Naive thymus-derived CD8-positive, alpha-beta T cell (primary cell): ENCODE measurements at places on chromosomes 16 and 17.
A peak's percentile ranks its signal among the peaks of the same experiment; 100 is the strongest.

DNA sequence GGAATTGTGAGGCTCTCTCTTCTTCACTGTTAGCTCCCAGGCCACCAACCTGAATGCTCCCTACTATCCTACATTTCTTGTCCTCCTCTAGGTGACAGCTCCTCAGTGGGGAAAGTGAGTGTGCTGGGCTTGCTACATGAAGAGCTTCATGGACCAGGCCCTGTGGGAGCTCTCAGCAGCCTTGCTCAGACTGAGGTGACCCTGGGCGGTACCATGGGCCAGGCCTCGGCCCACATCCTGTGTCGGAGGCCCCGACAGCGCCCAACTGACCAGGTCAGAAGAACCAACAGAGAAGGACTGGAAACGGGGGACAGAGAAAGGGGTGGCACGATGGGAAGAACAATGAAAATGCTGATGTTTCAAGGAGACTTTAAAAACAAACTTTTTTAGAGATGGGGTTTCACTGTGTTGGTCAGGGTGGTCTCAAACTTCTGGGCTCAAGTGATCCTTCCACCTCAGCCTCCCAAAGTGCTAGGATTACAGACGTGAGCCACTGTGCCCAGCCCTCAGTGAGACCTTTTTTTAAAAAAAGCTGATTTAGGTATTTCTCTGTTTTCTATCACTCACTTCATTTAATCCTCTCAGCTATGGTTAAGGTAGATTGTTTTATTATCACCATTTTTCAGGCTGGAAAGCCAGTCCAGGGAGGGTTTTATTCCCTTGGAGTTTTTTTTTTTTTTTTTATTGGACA, 4.9 kb downstream of the ELP5 start:
- DNase-seq = no peak

DNA sequence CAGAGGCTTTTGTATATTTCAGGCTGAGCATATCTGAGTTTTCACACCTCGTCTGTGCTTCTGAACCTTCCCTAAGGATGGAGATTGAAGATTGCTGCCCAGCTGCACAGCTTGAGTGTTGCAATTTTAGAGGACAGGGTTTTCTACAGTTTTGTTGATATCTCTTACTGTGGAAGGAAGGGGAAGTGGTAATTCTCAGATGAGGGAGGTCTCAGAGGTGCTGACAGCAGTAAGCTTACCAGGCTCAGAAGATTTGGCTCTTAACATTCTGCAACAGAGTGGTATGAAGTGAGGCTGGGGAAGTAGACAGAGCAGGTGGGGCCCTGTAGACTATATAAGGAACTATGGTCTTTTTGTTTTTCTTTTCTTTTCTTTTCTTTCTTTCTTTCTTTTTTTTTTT, 45.8 kb upstream of the ARHGAP17 start:
- peak; percentile 68 for DNase-seq

GRCh38 chr17:16100737-16101400, 101.2 kb downstream of the TTC19 start:
- DNase-seq = no peak

DNA sequence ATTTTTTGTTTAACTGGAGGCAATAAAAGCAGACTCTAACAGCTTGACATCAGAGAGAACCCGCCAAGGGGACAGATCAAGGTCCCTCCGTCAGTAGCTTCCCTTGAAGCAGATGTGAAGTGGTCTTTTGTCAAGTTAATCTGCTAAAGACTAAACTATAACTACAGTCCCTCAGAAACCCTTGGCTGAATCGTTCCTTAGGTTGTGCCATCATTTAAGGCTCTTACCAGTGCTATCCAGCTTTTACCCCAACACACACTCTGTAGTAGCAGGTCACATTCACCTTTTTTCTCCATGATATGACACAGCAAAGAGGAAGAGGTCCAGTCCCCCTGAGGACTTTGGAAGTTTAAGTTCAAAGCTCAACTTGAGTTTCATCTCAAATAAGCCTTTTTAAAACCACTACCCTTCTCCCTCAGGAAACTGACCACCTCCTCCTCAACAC, 49.7 kb downstream of the ERN1 start:
- no peak for DNase-seq

DNA sequence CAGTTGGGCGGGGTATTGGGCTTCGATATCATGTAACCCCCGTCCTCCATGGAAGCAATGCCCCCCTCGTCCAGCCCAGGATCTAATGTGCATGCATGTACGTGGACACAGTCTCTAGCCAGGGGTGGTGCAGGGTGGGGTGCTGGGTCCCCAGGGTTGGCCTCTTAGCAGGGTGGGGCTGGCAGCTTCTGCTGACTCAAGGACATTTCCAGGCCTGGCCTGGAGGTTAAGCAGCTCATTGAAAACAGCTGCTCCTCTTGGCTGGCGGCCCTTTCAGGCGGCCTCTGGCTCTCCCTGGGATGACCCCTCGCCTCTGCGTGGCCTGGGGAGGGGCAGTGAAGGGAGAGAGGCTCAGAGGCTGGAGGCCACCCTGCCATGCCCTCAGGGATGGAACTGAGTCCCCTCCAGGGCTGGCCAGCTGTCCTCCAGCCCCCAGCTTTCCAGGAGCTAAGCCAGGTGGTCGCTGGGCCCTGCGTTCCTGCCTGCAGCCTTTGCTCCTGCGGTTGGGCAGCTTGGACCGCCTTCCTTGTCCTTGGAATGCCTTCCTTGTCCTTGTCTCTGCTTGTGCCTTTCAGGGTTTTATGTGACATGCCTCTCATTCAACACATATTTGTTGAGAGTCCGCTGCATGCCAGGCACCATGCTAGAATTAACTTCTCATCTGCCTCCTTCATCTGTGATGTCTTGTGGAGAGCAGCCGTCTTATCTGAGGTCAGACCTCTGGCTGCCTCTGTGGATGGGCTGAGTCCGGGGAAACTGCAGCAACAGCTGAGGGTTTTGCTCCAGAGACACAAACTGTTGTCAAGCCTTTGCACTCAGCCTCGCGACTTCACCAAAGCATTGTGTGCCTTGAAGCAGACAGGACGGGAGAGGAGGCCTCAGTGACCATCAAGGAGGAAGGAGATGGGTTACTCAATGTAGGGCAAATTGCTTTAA, 26.6 kb downstream of the MRC2 start:
- DNase-seq = no peak

- no peak for DNase-seq
Measured at GRCh38 chr16:30570636-30571444, 674 bp downstream of the ZNF688 start.
